AG10803 (cell line): ENCODE measurements at places on chromosomes 3 and 15.

GRCh38 chr15:85725019-85725418 lies 69.7 kb downstream of the KLHL25 start:
- peak; percentile 44 for DNase-seq

DNA sequence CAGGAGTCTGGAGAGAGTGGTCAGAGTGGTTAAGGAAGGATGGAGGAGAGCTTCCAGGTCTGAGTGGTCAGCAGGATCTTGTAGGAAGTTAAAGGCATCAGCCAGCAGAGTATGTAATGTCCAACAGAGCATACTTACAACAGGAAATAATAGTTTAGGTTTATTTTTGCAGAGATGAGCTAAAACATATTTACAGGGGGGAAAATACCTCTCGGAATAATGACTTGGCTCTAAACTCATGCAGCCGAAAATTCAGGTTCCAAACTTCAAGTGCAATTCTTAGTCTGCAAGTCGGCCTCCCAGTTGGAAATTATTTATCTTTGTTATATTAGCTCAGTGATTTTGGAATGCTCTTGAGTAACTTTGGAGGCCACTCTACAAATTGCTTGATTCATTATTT lies 385.0 kb upstream of the C2CD4B start:
- DNase-seq, result peak; percentile 36

GRCh38 chr15:31444844-31445243 lies 118.2 kb downstream of the KLF13 start:
- DNase-seq, result no peak

DNA sequence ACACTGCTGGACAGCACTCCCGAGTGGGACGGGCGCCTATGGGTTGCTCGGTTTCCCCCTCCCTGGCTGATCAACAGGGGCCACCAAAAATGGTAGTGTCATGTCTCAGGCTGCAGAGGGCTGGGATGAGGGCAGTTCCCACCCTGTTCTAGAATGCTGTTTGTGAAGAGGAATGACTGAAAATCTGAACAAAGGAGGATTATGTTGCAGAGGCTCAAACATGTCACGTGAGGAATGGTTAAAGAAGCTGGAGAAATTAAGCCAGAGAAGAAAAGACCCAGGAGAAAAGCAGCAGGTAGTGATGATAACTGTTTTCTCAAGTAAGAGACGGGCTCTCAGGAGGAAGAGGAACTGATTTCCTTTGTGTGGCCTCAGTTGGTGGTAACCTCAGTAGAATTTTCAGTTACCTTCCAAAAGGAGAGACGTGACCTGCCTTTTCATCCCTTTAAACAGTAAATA lies 10.4 kb downstream of the SPG21 start:
- DNase-seq, result no peak

DNA sequence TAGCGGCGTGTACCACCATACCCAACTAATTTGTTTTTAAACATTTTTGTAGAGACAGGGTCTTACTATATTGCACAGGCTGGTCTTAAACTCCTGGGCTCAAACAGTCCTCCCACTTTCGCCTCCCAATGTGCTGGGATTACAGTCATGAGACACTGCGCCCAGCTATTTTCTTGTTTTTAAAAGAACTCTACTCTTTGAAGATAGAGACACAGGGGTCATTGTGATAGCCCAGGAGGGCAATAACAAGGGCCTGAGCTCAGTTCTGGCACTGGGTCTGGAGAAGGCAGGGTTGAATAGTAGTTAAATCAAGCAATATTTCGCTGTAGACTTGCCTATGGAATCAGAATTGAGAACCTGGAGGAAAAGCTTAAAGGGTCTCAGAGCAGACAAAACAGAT lies 98.8 kb downstream of the ANP32A start:
- DNase-seq, result no peak

DNA sequence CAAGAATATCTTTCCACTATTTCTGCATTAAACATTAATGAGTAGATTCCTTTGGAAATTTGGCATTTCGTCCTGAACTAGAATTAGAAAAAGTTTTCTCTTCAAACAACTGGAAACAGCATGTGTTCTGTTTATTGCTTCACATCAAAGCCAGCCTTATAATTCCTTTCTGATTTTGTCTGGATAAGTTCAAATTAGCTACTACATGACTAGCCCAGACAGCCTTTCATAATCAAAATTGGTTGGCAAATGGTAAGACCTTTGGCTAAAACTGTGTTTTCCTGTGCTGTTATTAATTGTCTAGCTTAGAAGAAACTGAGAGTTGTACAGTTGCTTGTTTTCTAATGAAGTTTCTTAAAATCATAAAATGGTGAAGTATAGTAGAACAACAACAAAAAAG lies 52.7 kb upstream of the P3H2 start:
- DNase-seq, result peak; percentile 70

DNA sequence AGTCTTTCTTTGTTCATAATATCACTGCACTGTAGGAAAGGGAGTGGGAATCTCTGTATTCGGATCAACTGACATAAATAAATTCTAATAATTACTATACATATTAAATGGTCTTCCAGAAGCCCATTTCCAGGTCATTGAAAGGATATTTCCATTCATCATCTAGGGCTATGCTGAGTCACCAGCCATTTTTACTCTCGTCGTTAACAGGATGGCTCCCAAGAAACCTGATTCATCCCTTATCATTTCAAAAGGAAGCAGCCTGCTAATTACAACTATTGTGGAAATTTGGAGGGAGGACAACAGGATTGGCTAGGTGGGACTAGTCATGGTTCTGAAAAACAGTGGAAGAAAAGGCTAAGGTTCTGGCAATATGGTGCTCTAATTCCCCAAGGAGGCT lies 13.6 kb downstream of the GMNC start:
- no peak for DNase-seq

DNA sequence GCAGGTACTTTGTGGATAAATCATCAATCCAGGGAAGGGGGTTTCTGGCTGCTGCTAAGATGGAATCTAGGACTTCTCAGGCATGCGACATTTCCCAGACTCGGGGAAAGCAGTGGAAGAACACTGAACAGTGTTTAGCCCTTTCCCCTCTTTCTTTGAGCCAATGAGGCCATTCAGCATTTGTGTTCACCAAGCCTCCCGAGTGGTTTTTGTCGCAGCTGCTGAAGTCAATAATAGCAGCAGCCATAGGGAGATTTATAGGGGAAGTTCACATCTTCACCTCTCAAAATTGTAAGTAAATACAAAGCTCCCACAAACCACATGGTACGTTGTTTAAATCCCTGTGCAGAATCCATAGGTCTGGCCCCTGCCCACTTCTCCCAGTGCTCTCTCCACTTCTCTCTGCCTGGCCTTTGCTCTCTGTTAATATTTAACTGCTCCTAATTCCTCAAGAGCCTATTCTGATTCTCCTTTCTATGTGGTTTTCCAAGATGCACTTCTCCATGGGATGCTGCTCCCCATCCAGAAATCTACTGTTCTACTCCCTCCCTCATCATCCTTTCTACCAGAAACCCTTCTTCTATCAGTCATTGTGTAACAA lies 230.7 kb downstream of the SHQ1 start:
- DNase-seq, result no peak

GRCh38 chr3:98681486-98681885 lies 81.7 kb upstream of the ST3GAL6 start:
- no peak for DNase-seq

DNA sequence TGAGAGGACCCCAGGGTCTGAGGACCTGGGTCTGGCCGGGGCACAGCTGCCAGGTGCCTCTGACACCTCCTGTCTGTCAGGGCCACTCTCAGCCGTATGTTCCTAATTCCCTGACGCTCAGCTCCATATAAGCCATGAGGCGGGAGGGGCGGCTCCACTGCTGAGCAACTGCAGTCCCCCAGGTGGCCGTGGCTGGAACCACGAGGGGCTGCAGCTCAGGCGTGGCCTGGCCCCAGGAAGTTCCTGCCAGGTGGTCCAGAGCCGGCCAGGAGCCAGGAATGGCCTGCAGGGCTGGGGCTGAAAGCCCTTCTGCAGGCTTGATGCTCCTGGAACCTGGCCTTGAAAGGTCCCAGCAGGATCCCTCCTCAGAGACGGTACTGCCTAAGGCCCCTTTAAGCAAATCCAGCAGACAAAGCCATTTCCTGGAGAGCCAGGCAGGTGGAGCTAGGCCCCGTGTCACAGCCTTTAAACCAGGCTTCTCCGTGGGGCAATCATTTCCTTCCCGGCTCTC lies 118.0 kb downstream of the CHSY1 start:
- no peak for DNase-seq
